CD4-positive, alpha-beta T cell treated with Interleukin-12 subunit alpha and Interleukin-12 subunit beta, for 1 hour (primary cell): ENCODE measurements at places on chromosomes 5 and 9.

DNA sequence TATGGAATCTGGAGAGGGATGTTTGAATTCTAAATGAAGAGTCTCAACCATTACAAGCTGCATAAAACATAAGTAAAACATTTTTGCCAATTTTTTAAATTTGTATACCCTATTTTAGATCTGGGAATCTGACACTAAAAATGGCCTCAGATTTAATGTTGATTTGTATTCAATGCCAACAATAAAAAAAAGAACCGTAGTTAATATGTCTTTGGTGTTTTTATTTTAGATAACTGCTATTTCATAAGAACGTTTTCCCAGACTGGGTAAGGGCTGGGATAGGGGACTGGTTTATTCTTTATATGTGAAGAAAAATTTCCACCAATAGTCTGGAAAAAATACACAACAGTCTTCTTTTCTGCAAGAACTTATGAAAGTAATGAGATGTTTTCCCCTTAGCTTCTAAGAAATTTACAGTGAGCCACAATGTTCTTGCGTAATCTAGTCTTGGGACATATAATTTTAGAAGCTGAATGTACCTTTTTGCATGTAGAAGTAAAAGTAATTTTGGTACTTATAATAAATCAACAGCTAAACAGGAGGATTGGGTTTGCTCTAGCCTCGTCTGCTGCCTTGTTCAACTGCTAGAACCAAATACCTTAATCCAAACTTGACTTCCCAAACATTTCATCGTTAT, 244.6 kb upstream of the EFNA5 start:
- no peak for DNase-seq

DNA sequence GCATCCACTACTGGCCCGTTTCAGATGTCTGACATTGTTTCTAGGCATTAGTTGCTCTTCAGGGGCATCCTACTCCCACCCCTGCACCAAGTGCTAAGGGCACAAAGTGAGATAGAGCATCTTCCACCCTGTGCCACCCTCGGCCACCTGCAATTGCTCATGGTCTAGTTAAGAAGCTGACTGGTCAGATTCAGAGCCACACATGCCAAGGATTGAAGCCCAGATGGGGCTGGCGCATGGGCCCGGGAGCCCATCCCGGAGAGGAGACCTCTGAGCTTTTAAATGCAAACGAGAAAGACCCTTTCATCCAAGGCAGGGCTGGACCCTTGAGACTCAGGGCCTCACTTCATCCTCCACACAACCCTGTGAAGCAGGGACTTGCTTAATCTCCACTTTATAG, 28.5 kb downstream of the HRH2 start:
- no peak for DNase-seq

GRCh38 chr9:92740446-92740961, 24.1 kb downstream of the BICD2 start:
- no peak for DNase-seq

GRCh38 chr9:104107799-104108198, 13.7 kb downstream of the SMC2 start:
- no peak for DNase-seq

- no peak for DNase-seq
Measured at GRCh38 chr9:18393340-18394130, 80.4 kb upstream of the ADAMTSL1 start.

DNA sequence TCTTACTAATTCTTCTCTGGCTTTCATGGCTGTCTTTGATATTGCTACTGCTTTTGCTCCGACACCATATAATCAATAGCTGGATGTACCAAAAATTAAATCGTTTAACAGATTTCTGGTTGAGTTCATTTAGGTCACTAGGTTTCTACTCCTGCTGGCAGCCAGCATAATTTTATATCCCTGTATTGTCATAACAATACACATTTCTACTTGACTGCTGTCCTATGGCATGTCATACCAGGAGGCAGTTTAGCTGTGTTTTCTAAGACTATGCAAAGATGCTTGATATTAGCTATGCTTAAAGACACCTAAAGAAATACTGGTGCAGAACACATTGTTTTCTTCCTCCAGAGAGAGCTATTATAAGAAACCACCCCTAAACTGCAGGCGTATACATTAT, 337.2 kb upstream of the CDH6 start:
- DNase-seq: no peak

GRCh38 chr5:154866841-154867240, 8.4 kb downstream of the CNOT8 start:
- DNase-seq: no peak

DNA sequence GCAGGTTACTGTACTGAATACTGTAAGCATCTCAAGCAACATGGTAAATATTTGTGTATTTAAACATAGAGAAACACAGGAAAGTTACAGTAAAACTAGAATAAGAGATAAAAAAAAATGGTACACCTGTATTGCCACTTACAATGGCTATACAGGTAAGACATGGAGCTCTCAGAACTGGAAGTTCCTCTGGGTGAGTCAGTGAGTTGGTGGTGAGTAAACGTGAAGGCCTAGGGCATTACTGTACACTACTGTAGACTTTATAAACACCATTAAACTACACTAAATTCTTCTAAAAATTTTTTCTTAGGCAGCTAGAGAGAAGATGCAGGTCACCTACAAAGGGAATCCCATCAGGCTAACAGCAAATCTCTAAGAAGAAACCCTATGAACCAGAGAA, 872.9 kb downstream of the TAF11L14 start:
- no peak for DNase-seq

DNA sequence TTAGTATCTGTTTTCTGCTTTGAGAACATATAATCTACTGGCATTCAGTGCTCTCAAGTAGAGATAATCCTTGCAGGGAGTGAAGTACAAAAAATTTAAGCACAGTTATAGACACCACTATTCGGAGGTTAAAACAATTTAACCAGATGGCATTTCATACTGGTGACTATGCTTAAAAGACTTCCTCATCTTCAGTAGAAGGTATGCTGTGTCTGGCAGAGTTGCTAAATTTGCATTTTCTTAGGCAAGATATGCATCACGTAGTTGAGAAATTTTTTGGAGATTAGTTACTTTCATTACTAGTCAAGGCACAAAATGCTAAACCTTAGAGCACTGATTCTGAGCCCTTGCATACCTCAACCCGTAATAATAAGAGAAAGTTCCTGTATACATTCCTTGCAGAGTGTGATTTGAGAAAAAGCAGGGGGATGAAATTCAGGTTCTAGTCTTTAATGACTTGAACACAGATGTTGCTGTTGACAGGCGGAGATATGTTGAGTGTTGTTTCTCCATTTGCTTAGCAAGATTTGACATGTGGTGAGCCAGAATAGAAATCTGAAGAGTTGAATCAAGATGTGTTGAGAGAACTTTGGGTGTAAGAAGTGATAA, 70.8 kb upstream of the STARD4 start:
- no peak for DNase-seq

DNA sequence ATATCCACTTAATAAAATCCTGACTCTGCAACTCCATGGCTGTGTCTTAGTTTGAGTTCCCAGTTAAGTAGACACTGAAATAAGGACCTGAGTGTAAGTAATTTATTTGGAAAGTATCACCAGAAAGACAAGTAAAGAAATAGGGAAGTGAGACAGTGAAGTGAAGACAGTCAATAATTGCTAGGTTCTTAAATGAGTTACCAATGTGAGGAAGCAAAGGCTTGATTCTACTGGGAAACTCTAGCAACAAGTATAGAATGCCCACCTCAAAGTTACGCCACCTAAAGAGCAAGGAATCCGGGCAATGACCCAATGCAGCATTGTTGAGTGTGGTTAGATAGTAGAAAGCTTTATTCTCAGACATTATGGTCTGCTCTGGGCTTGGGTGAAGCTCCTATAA, 383.9 kb downstream of the TLR4 start:
- DNase-seq: no peak

DNA sequence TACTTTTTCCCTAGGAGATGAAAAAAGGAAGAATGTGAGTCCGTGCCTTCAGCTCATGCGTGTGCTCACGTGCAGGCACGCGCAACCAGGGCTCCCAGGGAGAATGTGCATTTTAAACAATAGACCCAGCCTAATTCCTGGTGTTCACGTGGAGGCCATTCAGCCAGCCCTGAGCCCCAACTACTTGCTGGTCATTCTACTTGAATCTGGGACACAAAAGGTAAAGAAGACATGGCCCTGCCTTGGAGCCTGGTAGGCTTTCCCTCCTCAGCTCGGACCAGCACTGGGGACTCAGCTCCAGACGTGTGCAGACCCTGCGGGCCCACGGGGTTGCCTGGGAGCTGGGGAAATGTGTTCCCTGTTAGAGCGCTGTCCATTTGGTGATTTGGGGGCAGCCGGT, 125.5 kb downstream of the MVB12B start:
- DNase-seq: no peak

DNA sequence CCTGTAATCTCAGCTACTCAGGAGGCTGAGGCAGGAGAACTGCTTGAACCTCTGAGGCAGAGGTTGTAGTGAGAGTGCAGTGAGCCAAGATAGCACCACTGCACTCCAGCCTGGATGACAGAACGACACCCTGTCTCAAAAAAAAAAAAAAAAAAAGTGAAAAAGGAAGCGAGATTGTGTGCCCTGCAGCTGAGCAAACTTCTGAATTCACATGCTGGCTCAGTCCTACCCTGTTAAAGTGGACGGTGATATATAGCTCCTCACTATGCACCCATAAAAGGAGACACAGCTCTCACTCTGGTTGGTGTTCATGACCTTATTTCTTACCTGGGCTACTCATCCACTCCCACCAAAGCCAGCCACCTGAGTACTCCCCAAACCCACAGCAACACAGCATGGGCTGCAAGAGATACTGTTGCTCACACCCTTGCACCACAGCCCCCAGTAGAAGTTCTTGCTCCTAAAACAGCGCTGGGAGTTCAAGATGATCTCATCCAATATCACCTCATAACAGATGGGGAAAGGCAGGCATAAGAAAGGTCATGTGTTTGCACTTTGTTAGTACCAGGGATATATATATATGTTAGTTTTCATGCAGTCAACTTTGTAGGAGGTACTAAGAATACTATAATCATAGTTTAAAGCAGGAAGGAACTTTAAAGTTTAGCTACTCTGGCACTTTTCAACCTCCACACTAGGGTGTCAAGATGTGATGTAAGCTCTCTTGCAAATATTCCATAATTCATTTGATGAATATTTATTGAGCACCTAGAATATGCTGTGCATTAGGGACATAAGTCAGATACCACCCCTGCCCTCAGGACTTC, 4.0 kb downstream of the TTLL11 start:
- DNase-seq: no peak

- DNase-seq: no peak
Measured at GRCh38 chr9:121865884-121866283, 214.4 kb downstream of the DAB2IP start.

DNA sequence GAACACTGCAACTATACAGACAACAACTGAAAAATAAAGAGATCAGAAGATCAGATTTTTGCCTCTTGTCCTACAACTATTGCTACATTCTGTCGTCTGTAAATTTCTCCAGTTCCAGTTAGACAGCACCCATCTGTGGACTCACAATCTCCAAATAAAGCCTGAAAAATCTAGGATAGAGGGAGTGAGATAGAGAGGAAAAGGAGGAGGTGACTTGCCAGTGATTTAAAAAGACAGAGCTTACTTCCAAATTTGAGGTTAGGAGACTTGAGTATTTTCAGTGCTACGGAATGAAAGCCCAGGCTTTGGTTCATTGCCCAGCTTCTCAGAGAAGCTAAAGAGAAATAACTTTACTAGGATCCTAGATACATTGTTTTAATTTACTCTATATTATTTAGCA, 63.6 kb downstream of the PTCD2 start:
- no peak for DNase-seq

- DNase-seq: no peak
Measured at GRCh38 chr5:10409504-10409903, 32.2 kb upstream of the ROPN1L start.

- DNase-seq: no peak
Measured at GRCh38 chr9:82584349-82584863, 478.5 kb downstream of the RASEF start.

DNA sequence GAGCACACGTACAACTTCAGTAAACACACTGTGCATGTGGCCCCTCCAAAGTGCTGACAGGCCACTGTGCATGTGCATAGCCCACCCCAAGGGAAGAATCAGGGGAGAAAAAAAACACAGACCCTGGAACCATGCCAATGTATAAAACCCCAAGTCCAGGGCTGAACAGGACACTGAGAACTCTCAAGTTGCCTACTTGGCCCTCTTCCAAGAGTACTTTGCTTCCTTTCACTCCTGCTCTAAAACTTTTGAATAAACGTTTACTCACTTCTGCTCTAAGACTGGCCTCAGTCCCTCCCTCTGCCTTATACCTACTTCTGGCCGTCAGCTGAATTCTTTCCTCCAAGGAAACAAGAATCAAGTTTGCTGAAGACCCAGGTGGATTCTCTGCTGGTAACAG, 77.7 kb upstream of the NFIB start:
- no peak for DNase-seq

- DNase-seq: no peak
Measured at GRCh38 chr9:116208417-116209232, 55.0 kb downstream of the PAPPA start.

GRCh38 chr5:6718161-6718681, 5.0 kb downstream of the TENT4A start:
- DNase-seq: no peak

GRCh38 chr5:32504329-32504988, 59.9 kb upstream of the ZFR start:
- no peak for DNase-seq

GRCh38 chr9:38110476-38110875, 41.4 kb upstream of the SHB start:
- no peak for DNase-seq

DNA sequence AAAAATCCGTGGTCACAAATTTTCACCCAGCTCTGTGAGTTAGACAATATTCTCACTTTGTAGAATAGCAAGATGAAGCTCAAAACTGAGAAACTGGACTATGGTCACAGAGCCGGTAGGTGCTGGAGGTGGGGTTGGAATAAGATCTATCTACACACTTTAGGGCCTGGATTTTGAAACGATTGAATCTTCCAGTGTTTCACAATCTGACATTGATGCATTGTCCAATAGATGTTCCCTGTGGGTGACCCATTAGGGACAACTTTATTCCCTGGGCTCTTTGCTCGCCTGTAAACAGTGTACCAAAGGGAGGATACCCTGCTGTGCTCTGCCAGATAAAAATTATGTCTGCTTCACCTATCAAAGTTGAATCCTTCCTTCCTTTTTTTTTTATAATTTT, 145.4 kb upstream of the MPDZ start:
- DNase-seq: no peak

DNA sequence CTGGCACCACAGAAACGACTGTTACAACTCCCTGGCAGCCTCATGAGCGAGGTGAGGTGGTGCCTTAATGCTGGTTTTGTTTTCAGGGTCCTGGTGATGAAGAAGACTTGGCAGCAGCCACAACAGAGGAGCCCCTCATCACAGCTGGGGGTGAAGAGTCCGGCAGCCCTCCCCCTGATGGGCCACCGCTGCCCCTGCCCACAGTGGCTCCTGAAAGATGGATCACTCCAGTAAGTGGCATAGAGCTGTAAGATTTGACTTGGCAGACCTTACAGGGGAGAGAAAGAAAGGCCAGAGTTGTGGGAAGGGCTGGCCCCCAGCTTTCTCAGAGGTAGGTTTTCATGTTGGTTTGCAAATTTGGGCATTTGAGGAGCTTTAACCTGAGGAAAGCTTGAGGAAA, 72.2 kb downstream of the COL15A1 start:
- DNase-seq: no peak

GRCh38 chr5:143893638-143894037, 81.7 kb downstream of the HMHB1 start:
- DNase-seq: no peak
